ENCODE measurements at places on chromosomes 13 and 19.
A peak's percentile ranks its signal among the peaks of the same experiment; 100 is the strongest.

- no peak for DNase-seq
These were observed 128.2 kb downstream of the SLITRK1 start for GRCh38 chr13:83753912-83754624.

DNA sequence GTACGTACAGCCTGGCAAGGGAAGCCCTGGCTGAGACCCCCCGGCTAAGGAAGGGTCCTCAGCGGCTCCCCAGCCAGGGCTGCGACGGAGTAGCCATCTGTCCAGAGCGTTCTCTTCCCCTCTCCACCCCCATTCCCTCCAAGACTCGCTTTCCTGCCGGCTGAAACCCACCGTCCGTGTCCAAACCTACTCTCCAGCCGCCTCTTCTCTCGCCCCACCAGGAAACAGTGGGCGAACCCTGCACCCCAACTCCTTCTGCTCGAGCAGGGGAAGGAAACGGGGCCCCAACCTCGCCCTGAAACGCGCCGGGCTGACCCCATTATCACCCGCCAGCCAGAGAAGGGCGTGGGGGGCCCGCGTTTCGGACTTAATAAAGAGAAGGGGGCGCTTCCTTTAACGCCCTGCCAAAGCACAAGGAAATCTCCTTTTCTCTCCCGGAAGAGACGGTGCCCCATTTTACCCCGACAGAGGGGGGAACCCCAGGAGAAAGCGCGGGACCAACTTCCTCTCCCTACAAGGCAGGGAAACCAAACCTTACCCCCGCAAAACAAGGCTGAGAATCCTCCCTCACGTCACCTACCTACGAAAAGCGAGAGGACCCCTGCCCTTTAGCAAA lies 2.5 kb downstream of the ZC3H4 start:
- DNase-seq, result peak; percentile 32

DNA sequence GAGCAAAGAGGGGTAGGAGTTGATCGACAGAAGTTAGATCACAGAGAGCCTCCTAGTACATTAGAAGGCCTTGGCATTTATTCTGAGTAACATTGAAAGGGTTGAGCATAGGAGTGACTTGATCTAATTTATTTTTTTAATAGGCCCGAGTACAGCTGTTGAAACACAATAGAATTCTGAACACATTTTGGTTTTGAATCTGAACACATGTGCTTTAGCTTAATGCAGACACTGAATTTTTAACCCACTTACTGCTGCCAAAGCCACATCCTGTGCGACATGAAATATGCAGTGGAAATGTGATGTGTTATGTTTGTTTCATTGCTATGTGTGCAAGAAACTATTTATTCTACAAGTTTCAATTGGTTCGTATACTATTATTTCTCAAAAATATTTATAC lies 1505.9 kb downstream of the PCDH9 start:
- DNase-seq, result no peak

GRCh38 chr13:67416047-67416925 lies 186.2 kb upstream of the PCDH9 start:
- no peak for DNase-seq

GRCh38 chr19:54001496-54001895 lies 10.1 kb downstream of the CACNG6 start:
- no peak for DNase-seq

DNA sequence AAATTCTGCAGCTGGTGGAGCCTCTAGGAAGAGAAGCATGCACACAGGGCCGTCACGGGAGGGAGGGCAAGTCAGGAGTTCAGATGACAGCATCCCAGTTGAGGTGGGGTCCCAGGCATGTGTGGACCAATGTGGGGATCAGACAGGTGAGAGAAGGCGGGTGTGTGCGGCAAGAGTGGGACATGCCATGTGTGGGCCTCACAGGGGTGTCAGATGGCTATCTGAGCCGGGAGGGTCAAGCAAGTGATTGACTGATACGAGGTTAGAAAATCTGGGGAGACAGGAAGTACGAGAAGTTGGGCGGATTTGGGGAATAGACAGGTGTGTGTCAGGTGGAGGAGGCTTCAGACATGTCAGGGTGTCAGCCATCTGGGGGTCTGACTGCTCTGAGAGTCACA lies 8.9 kb downstream of the RASGRP4 start:
- DNase-seq, result no peak

GRCh38 chr13:50025436-50025835 lies 10.2 kb downstream of the KCNRG start:
- DNase-seq, result no peak

- DNase-seq, result no peak
These were observed 319 bp downstream of the FRY start for GRCh38 chr13:32031815-32032370.

- DNase-seq, result no peak
These were observed 5.3 kb downstream of the SLC25A15 start for GRCh38 chr13:40794414-40795368.

GRCh38 chr19:2627855-2628254 lies 74.6 kb downstream of the GNG7 start:
- no peak for DNase-seq
